ENCODE measurements at places on chromosomes 7 and 10.

DNA sequence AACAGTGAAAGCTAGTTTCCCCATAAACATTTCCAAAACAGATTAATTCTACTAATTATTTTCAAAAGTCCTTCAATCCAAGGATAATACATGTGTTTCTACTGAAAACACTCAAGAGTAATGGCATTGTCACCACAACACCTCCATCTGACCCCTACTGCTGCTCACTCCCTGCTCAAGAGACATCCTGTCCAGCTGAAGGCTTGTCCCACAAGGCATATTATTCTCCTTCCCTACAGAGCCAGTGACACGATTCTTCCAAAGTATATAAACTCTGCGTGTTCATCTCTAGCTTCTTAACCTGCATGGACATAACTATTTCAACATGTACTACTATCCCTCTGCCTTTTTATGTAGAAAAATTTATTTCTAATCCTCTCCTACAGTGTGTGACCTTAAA, 182.1 kb downstream of the CPEB3 start:
- DNase-seq: no peak

- DNase-seq: no peak
These were observed 724.6 kb upstream of the CELF2 start for GRCh38 chr10:10293041-10293440.

GRCh38 chr10:16966991-16967865, 150.0 kb upstream of the RSU1 start:
- DNase-seq: no peak

- DNase-seq: no peak
These were observed 37.7 kb downstream of the LRMDA start for GRCh38 chr10:75469006-75469616.

GRCh38 chr7:12926206-12926605, 238.8 kb downstream of the ARL4A start:
- DNase-seq: no peak

DNA sequence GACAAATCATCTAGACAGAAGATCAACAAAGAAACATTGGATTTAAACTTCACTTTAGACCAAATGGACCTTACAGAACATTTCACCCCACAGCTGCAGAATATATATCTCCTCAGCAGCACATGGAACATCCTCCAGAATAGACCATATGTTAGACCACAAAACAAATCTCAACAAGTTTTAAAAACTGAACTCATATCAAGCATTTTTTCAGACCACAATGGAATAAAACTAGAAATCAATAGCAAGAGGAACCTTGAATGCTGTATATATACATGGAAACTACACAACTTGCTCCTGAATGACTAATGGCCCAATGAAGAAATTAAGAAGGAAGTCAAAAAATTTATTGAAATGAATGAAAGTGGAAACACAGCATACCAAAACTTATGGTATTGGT, 157.7 kb downstream of the MTERF1 start:
- DNase-seq: no peak

GRCh38 chr7:124071843-124072242, 39.0 kb upstream of the TMEM229A start:
- DNase-seq: no peak

- DNase-seq: no peak
These were observed 176.5 kb downstream of the ARHGAP12 start for GRCh38 chr10:31752170-31752569.

DNA sequence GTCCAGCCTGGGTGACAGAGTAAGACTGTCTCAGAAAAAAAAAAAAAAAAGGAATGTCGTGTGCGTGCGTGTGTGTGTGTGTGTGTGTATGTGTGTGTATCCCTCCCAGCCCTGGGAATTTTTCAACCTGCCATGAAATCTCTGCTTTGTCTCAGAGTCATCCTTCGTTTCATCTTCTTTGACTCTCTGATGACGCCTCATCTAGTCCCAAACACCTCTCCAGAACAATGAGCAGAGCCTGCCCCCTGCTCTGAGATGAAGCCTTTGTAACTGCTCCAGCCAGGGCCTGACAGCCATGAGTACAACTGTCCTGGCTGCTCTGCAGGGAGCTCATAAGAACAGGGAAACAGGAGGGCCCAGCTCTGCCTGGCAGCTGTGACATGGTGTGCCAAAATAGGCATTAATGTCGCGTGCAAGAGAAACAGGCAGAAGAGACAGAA, 149.5 kb downstream of the FAM107B start:
- DNase-seq: no peak

DNA sequence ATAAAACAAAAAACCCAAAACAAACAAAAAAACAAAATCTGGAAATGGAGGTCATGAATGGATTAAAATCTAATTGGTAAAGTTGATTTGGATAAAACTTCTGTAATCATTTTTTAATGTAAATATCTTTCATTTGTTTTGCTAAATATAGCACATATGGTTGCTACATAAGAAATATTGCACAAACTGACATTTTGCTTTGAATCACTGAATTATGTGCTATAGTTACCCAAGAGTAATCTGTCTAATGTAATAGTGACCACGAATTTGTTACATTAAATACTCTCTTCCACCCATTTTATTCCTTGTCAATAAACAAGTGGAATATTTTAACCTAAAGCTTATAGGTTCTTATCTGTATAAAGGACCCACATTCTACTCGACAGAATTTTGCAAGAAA, 6.2 kb downstream of the CFAP58 start:
- DNase-seq: no peak

GRCh38 chr7:8338206-8338605, 76.2 kb upstream of the ICA1 start:
- DNase-seq: no peak

DNA sequence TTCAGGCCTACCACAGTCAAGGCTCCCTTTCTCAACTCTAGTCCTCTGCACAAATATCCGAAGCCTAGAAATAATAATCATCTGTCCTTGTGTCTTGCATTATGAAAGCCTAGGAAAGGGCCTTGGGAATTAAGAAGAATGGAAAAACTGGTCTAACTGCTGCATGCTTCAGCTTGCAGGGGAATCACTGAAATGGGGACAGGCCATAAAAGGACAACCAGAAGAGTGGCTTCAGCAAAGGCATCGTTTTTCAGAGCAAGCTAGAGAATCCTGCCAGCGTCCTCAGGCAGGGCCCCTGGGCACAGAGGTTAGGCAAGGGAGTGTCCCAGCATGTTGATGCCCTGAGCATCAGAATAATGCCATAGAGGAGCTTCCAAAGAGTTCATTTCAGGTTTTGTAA, 13.2 kb downstream of the ERVW-1 start:
- no peak for DNase-seq

DNA sequence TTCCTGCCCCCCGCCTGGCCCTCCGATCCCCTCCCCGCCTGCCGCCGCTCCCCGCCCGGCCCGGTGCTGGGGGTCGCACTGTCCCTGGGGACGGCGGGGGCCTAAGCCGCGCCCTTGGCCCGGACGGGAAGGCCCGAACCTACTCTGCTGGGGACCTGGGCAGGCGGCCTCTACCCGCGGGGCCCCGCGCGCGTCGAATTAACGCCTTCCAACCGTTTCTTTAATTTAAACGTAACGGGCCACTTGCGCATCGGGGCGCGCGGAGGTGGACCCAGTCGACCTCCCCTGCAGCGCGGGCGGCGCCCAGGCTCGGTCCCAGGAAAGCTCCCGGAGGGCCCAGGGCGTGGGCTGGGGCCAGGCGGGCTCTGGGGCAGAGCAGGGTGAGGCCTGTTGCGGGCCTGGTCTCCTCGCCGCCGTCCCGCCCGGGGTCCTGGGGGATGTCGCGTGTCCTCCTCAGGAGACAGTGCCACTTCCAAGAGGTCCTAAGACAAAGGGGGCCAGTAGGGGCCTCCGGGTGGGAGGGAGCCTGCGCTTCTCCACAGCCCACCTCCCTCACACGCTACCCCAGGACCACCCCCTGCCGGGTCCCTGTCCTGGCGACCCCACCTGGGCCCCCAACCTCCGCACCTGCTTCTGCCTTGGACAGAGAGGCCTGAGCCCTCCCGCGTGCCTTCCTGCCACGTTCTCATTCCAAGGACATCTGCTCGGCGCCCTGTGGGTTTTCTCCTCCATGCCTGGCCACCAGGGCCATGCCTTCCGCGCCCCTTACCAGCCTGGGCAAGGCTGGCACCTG, 658 bp upstream of the PTPRN2 start:
- DNase-seq: no peak

GRCh38 chr7:39919646-39920045, 30.4 kb upstream of the CDK13 start:
- no peak for DNase-seq

- DNase-seq: no peak
These were observed 11.9 kb downstream of the ZNF804B start for GRCh38 chr7:88771417-88771816.

- no peak for DNase-seq
These were observed 118.9 kb upstream of the NRP1 start for GRCh38 chr10:33453081-33454025.

GRCh38 chr10:73248259-73248724, 1.2 kb upstream of the DNAJC9 start:
- DNase-seq: no peak

DNA sequence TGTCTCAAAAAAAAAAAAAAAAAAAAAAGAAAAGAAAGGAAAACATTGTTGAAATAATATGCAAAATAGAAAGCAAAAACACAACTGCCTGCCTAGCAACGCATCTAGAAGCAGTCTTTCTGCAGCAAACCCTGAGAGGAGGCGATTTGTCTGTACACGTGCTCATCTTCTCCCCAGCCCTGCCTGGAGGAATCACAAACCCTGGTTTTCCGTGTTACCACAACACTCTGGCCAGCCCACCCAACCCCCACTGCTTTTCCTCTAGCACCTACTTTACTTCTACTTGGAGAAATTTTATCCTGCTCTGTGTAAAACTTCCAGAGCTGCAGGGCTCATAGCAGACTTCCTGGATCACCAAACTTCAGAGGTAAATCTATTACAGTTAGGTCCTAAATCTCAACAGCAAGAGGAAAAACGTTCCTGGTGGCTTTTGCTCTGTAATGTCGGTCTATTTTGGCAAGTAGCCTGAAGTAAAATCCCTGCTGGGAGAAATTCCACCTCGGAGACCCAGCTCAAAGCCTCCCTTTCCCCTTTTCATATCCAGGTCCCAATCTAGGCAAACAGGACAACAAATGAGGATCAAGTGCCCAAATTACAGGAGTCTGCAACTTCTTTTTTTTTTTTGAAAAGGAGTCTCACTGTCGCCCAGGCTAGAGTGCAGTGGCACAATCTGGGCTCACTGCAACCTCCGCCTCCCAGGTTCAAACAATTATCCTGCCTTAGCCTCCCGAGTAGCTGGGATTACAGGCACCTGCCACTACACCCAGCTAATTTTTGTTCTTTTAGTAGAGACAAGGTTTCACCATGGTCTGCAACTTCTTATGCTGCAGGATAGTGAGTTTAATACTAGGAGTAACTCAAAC, 91.6 kb downstream of the DNMBP start:
- DNase-seq: no peak

- no peak for DNase-seq
These were observed 57.3 kb downstream of the SLC39A12 start for GRCh38 chr10:18008986-18009385.

GRCh38 chr10:102729029-102730026, 14.4 kb upstream of the WBP1L start:
- DNase-seq: peak; percentile 57

- DNase-seq: no peak
These were observed 54.6 kb downstream of the ASB4 start for GRCh38 chr7:95540366-95540765.

DNA sequence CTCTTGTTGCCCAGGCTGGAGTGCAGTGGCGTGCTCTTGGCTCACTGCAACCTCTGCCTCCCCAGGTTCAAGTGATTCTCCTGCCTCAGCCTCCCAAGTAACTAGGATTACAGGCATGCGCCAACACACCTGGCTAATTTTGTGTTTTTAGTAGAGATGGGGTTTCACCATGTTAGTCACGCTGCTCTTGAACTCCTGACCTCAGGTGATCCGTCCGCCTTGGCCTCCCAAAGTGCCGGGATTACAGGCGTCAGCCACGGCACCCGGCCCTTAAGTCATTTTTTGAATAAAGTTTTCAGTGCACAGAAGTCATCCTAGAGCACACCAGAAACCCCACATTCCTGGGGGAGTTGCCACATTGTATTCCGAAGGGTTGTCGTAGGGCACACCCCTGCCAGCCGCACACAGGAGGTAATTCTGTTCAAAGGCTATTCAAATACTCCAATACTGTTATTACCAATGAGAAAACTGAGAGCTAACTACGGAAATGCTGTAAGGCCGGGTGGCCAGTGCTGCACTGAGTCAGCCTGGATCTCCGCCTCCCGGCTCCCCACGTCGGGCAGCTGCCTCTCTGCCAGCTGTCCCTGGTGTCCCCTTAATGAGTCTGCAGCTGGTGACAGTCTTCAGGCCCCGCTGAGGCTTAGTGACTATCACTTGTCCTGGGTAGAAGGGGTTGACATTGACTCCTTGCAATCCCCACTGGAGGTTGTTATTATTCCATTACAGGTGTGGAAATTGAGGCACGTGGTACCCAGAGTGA, 8.6 kb upstream of the RFC2 start:
- DNase-seq: no peak

DNA sequence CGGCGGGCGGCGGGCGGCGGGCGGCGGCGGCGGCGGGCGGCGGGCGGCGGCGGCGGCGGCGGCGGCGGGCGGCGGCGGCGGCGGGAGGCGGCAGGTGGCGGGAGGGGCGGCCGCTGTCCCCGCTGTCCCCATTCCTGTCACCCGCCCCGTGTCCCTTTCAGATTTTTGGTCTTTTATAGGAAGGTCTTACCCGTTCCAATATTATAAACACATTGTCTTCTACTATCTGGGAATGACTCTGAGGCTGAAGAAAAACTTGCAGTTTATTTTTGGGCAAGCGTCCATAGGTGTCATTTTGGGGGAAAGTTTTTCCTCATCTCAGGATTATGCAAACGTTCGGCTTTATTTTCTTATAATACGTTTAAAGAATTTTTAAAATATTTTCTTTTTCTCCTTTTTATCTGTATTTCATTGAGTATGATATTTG, 578 bp downstream of the ZNF713 start:
- no peak for DNase-seq

DNA sequence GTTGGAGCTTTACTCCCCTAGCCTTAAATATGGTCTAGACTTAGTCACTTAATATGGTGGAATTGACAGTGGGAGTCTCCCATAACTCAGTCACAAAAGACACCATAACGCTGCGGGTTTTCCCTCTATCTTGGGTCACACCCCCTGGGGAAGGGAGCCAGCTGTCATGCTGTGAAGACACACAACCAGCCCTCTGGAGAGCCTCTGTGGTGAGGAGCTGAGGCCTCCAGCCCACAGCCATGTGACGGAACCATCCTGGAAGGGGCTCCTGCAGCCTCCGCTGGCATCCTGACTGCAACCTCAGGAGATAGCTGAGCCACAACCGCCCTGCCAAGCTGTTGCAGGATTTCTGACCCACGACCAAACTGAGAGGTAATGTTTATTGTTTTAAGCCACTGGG, 37.9 kb downstream of the PAXIP1 start:
- no peak for DNase-seq

- DNase-seq: no peak
These were observed 2.9 kb downstream of the MACROH2A2 start for GRCh38 chr10:70055550-70055949.

Data from stimulated activated effector memory CD8-positive, alpha-beta T cell treated with anti-CD3 and anti-CD28 coated beads, Interleukin-12 subunit alpha, Interleukin-12 subunit beta, amount 100 ng/mL, for 72 hours (primary cell).